Uterus (tissue), 4 donors: ENCODE measurements at places on chromosomes 6 and 20. TPM values are rescaled to one million over a fixed set of nuclear protein-coding genes. Genes with fewer than 3 reads are reported as not detected.

GRCh38 chr6:72535124-72535523, 86.7 kb upstream of the KCNQ5 start:
- DNase-seq: no peak

DNA sequence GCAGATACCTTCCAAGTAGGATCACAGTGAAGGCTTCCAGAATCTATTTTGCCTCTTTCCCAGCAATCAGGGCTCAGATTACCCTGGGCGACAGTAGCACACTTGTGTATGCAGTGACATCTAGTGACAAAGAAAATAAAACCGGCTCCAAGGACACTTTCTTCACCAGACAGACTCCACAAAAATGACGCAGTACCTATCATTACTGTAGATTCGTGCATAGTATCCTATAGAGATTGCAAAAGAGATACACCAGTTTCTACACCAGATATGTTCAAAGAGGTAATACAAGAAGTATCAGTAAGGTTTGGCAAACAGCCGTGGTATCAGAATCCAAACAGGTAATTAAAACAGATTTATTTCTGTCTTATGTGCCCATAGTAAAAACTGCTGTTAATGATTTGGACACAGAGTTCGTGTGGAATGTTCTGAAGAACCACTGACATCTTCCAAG, 600.4 kb upstream of the JAG1 start:
- DNase-seq: peak; percentile 31

DNA sequence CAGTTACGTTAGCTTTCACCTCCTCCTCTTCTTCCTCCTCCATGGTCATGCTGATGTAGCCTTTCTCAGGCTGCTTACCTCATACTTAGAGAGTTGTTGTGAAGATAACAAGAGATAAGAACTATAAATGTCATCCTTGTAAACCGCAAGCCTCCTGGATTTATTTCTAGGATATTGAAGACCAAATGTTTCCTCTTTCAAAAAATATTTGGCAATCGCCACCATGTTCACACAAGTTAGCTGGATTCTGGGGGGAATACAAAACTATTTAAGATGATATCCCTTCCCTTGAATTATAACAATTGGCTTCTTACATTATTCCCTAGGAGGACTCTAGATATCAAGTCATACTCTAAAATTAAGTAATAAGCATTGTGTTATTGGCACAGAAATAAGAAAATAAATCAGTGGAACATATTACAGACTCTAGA, 99.8 kb upstream of the PLEKHG1 start:
- no peak for DNase-seq

GRCh38 chr6:166543603-166544295, 42.7 kb downstream of the RAMACL start:
- no peak for DNase-seq

DNA sequence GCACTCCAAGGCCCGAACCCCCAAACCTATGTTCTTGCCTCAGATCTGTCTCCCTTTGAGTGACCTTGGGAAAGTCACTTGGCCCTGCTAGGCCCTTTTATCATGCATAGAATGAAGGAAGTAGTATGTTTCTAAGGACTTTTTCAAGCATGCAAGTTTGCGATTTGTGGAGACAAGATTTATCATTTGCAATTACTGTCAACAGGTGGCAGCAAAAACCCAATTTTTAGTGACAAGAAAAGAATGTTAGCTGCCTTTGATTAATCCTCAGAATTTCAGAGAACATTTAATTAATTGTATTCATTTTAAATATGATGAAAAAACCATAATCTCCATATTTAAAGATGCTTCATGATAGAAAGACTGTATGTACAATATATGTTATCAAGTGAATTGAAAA, 28.3 kb upstream of the PREP start:
- DNase-seq: no peak

SLPI gene
- 11.0 TPM for total RNA-seq

BTN1A1 gene
- not detected for total RNA-seq
